ENCODE measurements at places on chromosomes 12 and 14.

- no peak for DNase-seq
Observed at GRCh38 chr14:46487582-46488350, 163.8 kb downstream of the RPL10L start.

GRCh38 chr12:61282790-61283575 lies 977.2 kb upstream of the USP15 start:
- DNase-seq = no peak

DNA sequence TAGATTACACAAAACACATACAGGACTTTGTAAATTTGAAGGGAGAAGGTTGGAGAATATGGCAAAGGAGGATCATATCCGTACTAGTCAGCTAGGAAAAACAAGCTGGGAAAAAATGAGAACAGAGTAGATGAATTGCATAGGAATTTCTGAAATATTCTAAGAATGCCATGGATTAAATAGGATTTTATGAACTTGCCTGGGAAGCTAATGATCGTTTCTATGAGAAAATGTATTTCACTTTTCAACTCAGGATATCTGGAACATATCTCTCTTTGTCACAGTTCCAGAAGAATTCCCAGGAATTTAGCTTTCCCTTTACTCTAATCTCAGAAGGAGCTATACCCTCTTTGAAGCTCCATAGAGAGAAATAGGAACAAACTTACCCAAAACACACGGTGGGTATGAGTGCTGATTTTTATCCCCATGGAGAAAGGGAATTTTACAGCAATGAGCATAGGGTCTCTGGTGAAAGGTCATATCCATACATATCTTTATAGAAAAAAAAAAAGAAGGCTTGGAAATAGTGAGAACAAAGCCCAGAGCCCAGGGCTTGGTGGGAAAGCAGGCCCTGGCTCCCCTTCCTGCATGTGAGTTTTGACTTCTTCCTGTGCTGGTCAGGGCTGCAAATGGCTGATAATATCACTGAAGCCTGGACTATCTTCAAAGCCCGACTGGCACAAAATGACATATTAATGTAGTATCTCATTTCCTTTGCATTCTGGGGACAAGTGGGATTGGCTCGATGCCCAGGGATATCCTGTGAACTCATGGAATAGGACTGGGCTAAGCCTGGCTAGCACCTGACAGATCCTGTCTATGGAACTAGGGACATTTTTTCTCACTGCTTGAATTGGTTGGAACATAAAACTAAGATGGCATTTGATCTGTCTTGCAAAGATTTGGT lies 136.3 kb downstream of the AEBP2 start:
- peak; percentile 46 for DNase-seq

DNA sequence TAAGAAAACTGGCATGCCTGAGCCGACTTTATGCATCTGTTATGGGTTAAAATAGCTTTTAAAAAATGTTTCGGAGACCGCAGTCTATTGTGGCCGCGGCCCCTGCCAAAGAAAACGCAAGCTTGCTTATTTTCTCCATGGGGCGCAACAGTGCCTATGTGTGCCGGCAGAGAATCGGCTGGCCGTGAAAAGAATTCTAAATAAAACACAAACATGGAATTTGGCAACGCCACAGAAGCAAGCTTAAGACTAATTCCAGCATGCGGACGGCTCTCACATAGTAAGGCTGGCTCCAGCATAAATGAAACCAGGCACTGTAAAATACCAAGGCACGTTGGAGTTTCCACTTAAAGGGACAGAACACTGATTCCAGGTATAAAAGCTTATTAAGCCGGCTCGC lies 56.7 kb downstream of the BCL11B start:
- peak; percentile 97 for DNase-seq

DNA sequence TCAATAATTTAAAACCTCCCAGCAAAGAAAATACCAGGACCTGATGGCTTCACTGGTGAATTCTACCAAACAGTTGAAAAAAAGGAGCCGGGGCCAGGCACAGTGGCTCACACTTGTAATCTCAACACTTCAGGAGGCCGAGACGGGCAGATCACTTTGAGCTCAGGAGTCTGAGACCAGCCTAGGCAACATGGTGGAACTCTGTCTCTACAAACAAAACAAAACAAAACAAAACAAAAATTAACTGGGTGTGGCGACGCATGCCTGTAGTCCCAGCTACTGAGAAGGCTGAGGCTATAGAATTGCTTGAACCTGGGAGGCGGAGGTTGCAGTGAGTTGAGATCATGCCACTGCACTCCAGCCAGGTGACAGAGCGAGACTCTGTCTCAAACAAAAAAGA lies 13.7 kb upstream of the TROAP start:
- DNase-seq = no peak

DNA sequence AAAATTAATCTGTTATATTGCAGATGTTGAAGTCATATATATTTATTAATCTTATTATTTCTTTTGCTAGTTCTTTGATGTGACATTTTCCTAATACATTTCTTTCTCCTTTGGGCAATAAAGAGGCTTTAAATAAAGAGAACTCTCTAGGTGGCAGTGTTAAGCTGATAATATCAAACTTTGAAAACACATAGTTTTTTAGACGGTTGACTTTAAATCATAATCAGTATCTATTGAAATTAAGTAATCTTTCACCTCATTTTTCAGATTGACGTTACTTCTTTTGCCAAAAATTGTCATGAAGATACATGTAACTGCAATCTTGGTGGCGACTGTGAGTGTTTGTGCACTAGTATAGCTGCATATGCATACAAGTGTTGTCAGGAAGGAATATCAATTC lies 130.8 kb upstream of the PTPRQ start:
- DNase-seq = no peak

DNA sequence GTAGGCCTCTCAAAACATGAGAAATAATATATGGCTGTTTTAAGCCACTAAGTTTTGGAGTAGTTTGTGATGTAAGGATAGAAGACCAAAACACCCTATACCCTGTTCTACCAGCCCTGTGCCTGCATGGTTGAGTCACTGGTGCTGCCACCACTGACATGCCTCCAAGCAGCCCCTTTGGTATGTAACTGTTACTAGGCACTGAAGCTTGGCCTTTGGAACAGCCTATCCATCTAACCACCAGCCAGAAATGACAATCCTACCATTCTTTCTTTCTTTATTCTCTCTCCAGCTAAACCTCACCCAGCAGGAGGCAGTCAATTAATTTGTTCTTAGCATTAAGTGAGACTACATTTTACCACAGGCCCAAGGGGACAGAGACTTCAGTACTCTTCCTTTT lies 240.3 kb downstream of the MSRB3 start:
- DNase-seq = no peak

DNA sequence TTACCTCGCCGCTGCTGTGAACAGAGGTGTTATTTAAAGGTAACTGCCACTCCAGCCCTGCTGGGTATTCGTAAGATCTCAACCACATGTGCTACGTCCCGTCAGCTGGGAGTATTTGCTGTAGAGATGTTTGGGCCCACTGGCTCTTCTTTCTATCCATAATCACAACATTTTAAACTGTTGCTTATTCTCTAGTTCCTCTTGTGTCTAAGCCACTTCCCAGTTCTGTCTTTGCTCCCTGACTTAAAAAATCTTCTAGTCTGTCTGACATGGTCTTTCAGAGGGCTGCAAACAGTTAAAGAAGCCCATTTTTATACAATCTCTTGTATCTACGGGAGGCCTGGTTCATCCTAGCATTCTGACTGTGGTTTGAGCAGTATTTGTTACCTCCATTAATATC lies 33.2 kb upstream of the HELB start:
- DNase-seq = no peak

- DNase-seq = no peak
Observed at GRCh38 chr12:40668099-40668529, 24.1 kb upstream of the CNTN1 start.

DNA sequence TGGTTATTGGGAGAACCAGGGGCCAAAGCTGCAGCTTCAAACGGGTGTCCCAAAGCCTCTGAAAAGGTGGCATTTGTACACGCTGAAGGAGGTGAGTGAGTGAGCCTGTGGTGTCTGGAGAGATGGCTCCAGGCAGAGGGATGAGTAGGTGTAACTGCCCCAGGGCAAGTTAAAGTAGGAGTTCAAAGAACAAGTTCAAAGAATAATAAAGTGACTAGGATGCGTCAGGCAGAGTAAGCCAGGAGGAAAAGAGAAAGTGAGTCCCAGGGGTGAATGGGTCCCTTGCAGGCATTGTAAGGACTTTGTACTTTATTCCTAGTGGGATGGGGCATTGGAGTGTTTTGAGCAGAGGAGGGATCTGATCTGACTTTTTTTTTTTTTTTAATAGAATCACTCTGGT lies 201.4 kb upstream of the PWP1 start:
- DNase-seq = no peak

DNA sequence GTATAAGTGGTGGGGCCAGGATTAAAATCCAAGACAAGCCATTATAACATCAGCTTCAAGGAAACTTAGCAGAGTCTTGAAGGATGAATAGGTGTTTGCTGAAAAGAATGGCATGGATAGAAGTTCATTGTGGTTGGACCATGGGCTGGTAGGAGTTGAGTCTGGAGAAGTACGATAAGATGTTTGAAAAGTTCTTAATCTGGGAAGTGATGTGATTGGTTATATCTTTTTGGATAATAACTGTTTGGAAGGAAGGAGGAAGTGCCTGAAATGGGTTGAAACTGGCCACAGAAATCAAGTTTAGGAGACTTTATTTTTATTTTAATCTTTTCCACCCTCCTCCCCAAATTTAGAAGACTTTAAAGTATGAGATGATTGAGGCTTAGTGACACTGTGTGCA lies 4.9 kb downstream of the DENR start:
- DNase-seq = no peak

- no peak for DNase-seq
Observed at GRCh38 chr12:123063535-123063934, 83.1 kb downstream of the ARL6IP4 start.

DNA sequence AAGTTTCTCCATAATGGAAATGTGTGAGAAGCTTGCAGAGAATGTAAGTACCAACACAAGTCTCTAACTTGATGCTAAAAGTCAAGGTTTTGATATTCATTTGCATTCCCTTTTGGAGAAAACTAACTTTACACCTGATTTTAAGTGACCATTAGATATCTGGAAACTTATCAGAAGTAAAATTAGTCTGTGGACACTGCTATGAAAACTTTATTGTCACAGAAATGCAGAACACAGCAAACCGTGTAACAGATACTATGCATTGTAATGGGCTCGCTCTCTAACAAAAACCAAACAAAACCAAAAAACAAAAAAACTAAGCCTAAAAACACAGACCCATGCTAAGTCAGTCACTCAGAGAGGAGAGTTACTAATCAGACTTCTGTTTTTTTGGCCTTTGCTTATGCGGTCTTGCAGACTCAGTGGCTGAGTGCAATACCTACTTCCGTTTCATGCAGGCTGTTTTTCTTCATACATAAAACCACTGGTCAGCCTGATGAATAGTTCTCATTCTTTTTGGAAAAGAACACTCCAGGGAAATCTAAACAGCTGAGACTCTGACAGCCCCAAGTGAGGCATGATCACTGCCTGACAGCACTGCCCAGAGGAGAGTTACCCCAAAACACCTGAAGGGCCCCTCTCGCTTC lies 35.7 kb downstream of the NRDE2 start:
- DNase-seq = no peak

DNA sequence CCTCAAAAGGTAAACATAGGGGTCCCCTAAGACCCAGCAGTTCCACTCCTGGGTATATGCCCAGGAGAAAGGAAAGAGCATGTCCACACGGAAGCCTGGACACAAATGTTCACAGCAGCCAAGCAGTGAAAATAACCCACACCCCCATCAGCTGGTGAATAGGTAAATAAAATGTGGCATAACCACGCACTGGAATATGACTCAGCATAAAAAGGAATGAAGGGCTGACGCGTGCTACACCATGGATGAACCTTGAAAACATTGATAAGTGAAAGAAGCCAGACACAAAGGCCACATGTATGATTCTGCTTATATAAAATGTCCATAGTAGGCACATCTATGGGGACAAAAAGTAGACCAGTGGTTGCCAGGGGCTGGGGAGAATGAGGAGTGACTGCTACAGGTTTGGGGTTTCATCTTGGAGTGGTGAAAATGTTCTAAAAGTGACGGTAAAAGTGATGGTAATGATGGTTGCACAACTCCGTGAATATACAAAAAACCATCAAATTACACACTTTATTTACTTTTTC lies 3.8 kb upstream of the SCARB1 start:
- DNase-seq = peak; percentile 10

- DNase-seq = peak; percentile 53
Observed at GRCh38 chr14:61462566-61463193, 141.3 kb downstream of the PRKCH start.

DNA sequence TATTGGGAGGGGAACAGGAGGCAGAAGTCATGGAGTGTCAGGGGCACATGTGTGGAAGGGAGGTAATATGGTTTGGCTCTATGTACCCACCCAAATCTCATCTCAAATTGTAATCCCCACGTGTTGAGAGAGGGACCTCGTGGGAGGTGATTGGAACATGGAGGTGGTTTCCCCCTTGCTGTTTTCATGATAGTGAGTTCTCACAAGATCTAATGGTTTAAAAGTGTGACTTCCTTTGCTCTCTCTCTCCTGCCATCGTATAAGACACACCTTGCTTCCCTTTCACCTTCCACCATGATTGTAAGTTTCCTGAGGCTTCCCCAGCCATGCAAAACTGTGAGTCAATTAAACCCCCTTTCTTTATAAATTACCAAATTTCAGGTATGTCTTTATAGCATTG lies 41.6 kb upstream of the CDK17 start:
- no peak for DNase-seq

DNA sequence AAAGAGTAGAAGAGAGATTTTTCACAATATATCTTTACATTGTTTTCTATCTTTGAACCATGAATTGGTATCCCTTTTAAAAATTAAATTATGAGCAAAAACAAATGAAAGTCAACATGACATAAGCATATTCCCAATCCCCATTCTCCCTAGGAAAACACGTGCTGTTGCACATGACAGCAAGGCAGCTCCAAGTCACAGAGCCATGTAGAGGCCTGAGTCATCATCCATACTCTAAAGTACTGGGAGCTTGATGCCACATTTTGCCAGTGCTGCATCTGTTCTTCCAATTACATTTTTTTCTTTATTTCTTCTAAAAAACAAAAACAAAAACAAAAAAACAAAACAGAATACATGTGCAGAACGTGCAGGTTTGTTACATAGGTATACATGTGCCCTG lies 115.2 kb downstream of the ITPR2 start:
- DNase-seq = no peak

- DNase-seq = no peak
Observed at GRCh38 chr12:120013659-120014380, 24.8 kb downstream of the BICDL1 start.

DNA sequence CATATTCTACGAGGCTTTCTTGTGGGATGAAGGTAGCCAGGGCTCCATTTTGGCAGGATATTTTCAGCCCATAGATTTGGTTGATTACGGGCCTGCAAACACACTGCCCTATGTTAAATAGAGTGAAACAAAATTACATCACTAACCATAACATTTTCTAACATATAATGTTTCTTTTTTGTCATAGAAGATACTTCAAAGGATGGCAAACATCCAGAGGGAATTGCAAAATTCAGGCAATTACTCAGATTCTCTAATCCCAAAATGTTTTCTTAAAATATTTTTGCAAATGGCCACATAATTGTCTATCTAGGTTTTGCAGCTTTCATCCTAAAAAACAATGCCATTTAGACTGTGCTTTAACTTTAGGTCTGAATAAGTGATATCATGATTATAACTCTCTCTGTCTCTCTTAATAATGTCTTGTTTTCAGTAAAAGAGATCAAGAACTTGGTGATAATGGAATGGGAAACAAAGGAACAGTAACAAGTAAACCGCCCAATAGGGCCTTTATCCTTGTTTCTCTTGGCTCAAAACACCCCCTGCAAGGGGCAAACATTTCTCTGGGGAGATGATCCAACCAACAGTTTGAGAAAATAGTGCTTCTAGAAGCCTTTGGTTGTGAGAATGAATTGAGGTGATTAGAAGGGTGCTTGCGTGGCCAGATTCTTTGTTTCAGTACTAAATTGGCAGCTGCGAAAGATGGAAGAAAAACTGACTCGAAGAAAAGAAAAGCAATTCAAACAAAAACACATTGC lies 54.4 kb upstream of the BTG1 start:
- DNase-seq = peak; percentile 5
